ENCODE measurements at places on chromosomes 13 and 19.

DNA sequence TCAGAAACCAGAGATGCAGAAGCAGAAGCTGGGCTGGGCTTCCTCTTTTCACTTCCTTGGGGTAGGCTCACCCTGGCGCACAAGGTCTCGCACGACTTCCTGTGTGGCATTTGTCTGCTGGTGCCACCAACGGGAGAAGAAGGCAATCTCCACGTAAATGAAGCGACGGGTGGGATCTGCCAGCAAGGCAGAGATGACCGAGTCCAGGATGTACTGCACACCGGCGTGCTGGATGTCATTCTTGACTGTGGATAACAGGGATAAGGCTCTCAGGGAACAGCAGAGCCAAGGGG lies 1.3 kb downstream of the MAN2B1 start:
- no peak for DNase-seq

DNA sequence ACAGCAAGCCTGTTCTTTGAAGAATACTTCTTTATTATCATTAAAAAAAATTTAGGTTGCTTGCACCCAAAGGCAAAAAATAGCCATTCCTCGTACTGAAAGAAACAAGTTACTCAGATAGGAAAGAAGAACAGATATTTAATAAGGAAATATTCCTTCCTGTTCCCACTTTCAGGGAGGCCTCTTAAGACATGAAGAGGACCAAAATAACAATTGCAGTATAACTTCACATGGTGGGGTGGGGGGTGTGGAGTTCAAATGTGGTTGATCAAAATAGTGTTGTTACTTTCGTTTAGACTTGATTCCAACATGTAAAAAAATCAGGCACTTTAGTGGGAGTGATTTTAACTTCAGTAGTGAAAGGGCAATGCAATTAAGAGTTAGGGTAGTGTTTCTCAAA lies 3.6 kb downstream of the RGCC start:
- DNase-seq = no peak

GRCh38 chr13:112483299-112483698 lies 104.7 kb downstream of the TUBGCP3 start:
- no peak for DNase-seq

DNA sequence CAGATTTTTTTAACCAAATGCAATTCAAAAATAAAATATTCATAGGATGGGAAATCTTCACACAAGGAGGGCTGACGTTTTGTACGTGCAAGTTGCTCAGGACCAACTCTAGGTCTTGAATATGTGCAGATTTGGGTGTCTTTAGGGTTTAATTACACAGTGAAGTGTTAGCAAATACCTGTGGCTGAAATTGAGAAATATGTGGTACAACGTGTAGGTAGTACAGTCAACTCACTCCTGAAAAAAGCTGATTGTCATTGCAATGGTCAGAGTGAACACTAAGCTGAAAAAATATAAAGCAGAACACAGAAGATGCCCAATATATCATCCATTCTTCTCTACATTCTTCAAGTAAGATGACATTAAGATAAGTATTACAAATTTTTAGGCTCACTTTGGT lies 314.3 kb downstream of the SLITRK1 start:
- no peak for DNase-seq

DNA sequence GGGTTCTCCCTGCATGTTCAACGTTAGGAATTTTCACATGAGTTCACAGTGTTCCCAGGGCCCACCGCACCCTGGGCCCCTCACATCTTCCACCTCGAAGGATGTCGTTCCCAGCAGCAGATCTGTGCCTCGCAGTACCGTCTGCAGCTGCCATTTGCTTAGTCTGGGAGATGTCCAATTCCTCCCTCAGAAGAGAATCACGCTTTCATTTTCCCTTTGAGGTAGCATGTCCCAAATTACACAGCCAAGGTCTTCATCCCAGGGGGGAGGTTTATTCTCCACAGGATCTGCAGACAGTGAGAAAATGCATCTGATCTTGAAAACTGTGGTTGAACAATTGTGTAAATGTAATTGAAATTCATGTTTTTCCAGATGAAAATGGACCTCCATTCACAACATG lies 150.2 kb downstream of the DCT start:
- no peak for DNase-seq

GRCh38 chr13:93180356-93180969 lies 46.1 kb upstream of the GPC6 start:
- peak; percentile 12 for DNase-seq
